ENCODE measurements at places on chromosomes 11 and 22.

DNA sequence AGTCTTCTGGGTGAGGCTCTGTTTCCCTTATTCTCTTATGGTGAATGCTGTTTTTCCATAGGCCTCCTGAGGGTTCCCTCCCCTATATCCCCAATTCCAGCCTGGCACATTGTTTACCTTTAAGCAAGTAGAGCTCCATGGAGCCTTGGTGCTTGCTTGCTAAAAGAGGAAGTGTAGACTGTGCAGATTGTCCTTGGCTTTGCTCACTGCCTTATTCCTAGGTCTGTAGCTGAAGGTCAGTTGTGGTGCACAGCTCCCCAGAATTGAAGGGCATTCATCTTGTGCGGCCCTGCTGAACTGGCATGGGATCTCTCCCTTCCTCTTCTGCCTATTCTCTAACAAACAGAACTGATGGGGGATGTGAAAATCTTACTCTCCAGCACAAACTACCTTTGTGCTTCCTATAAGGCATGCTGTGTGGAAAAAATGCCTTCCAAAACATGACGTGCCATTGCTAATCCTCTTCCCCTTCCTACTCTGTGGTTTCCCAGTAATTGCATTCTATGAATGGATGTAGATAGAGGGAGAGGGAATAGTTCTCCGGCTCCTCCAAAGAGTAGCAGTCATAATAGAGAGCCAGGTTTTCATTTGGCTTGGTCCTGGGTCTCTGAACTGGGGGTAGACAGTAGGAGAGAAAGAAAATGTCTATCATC is 34.2 kb upstream of the PLET1 start:
- no peak for DNase-seq

- no peak for DNase-seq
Measured at GRCh38 chr22:31625661-31626426, 36.2 kb downstream of the PISD start.

DNA sequence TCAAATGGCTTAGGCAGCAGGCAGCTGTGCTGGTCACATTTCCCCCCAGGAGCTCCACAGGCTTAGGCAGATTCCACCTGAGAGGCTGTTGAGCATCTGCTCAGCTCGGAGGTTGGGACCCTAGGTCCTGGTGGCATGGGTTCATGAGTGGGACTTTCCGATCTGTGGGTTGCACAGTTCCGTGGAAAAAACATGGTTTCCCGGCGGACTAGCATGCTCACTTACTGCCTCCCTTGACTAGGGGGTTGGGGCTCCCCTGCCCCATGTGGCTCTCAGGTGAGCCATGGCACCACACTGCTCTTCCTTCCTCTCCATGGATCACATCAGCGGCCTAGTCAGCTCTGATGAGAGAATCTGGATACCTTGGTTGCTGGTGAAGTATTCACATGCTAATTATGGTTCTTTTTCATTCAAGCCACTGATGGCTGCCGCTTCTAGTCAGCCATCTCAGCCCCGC is 685.1 kb downstream of the METTL15 start:
- no peak for DNase-seq

GRCh38 chr11:92845805-92846204 is 123.6 kb upstream of the MTNR1B start:
- DNase-seq = no peak

DNA sequence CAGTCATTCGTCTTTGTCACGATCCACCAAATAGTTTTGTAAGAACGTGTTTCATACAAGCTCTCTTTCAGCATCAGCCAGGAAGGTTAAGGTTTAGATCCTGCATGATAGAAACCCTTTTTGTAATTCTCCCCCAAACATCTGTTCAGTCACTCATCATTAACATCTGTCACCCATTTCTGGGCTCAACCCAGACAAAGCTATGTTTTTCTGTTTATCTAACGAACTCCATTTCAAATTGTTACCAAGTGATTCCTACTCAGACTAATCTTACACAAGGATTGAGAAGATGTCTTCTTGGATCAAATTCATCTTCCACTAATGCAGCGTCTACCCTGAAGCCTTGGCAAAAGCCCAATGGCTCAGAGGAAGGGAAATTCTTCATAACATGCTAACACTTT is 58.8 kb downstream of the FZD4 start:
- no peak for DNase-seq
